ENCODE measurements at places on chromosomes 4 and X.

GRCh38 chrX:48728653-48729052, 32.1 kb downstream of the SUV39H1 start:
- no peak for DNase-seq

- no peak for DNase-seq
Measured at GRCh38 chrX:113522814-113523213, 682.2 kb upstream of the AMOT start.

- no peak for DNase-seq
Measured at GRCh38 chr4:81304871-81305270, 89.8 kb upstream of the PRKG2 start.

GRCh38 chrX:130987241-130987640, 70.9 kb upstream of the ARHGAP36 start:
- DNase-seq, result no peak

DNA sequence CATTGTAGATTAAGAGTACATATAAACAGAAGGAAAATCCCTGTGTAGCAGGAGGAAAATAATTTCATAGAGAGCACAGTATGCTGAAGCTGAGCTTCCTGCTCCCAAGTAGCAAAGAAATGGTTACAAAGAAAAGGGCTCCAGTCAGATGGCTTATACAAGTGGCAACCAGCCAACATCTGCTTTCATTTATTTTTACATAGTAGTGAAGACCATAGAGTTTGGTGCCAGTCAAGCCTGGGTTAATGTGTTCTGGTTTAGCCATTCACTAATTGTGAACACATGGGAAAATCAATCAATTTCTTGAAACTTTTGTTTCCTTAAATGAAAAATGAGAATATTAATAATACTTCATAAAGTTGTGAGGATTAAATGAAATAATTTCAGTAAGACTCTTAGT, 111.3 kb upstream of the ELOVL6 start:
- DNase-seq, result peak; percentile 74

DNA sequence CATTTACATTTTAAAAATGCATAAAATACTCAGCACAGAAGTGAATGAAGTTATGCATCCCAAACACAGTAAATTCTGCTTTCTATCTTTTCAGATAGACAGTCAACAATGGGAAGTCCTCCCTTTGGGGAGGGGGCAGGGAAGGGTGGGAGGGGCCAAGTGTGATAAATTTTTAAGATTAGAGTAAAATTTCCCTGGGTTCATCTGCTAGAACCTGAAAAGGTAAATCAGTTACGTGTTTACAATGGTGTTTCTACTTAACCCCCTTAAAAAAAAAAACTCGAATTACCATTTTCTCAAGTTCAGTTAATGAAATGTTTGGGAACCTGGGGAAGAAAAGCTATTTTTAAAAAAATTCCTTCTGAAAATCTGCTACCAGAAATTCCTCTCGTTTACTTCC, 9.1 kb downstream of the PITX2 start:
- peak; percentile 2 for DNase-seq

DNA sequence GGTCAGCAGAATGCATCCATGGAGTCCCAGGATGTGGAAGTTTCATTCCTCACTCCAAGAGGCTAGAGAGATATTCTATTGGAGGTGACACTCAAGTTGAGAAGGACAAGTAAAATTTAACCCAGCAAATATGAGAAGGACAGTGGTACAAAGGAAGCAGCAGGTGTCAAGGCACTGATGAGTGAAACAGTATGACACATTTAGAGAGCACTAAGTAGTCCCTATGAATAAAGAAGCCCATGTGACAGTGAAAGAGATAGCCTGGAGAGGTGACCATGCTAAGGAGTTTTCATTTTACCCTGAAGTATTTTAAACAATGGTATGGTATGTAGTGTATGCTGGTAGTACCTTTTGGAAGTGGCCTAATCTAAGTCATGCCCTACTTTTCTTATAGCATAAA, 9.2 kb downstream of the BMX start:
- DNase-seq, result no peak

DNA sequence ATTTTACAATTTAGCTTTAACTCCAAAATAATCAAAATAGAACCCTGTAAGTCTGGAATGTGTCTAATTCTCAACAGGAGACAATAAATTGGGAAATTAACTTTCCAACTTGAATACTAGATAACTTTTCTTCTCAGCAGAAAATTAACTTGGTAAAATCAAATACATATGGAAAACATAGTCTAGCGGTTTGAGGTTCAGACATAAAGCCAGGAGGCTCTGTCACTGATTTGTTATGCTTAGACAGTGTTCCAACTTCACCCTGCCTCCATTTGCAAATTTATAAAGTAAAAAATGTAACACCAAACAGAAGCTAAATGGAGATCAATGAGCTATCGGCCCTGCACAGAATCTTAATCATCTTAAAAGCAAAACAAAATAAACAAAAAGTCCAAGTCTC, 46.3 kb downstream of the TBCK start:
- DNase-seq, result peak; percentile 8

DNA sequence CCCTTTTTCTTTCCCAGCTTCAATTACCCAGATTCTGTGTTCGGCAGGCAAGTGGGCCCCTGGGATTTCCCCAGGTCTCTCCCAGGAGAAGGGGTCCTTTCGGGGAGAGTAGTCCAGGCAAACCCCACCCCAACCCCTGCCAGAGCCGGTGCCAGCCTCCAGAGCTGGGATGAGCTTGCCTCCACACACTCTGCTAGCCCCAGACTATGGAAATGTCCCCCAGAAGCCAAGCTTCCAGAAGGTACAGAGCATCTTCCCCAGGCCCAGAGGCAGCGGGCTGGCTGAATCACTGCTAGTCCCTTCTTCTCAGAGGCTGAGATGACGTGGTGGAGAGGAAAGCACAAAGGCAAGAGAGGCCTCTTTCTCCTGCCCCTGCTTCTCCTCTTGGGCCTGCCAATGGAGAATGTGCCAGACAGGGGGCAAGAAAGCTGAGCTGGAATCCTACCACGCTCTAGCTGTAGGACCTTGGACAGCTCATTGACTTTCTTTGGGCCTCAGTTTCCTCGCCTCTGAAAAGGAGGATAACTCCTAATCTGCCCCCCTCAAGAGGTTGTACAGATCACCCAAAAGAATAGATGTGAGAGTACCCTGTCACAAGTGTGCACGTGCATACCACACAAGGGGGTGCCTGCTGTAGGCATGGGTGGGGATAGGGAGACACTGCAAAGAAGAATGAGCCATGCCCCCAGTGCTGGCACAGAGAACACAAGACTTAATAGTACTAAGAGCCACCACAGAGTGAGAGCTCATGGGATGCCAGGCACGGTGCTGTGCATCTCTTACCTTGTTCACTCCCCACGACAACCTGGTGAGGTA, 2.1 kb downstream of the SASH3 start:
- DNase-seq, result no peak

DNA sequence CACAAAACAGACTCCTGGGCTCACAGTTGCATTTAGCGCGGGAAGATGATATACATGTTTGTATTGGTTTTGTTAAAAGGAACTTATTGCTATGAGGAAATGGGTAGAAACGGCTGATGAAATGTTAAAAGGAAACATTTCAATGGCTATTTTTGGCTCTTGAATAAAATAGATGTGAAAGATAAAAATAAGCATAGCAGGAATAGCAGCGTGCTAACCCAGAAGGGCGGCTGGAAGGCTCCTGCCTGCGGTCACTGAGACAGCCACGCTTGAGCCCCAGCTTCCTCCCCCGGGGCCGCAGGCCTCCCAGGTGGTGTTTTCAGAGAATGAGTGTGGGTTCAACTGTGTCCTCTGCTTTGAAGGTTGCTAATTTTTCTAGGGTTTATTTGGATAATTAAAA, 35.0 kb upstream of the CLCN4 start:
- no peak for DNase-seq

- no peak for DNase-seq
Measured at GRCh38 chr4:177287255-177287654, 22.4 kb upstream of the NEIL3 start.

- DNase-seq, result no peak
Measured at GRCh38 chrX:70527053-70527452, 82.4 kb downstream of the DLG3 start.

DNA sequence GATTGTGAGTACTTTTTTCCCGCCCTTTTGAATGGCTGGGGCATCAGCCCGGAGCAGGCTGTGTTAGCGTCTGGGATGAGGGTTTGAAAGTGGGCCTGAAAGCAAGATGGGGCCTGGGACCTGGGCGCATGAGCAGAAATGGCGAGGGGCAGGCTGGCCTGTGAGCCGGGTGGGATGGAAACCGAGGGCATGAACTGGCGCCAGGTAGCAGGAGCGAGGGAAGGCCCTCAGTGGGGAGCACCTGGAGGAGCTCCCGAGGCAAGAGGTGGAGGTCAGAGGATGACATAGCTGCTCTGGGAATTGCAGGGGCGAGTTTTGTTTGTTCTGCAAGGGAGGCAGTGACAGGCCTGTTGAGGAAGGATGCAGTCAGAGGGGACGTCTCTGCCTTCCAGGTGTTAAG, 68.6 kb downstream of the RGS12 start:
- DNase-seq, result no peak

DNA sequence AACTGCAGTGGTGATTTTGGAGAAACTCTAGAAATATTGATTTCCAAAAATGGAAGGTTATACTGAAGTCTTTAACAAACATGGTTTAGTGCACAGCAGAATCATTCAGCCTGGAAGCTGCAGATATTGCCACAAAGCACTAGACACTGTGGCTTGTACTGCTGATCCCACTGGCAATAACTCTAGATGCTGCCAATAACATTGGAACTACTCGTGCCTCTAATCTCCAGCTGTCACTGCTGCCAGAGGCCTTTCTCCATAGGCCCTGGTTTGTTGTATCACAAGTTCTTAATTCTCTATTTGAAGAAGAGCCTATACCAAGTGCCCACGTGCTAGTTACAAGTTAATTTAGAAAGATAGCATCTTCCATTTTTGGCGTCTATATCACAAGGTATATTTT, 19.3 kb downstream of the DMP1 start:
- DNase-seq, result no peak

DNA sequence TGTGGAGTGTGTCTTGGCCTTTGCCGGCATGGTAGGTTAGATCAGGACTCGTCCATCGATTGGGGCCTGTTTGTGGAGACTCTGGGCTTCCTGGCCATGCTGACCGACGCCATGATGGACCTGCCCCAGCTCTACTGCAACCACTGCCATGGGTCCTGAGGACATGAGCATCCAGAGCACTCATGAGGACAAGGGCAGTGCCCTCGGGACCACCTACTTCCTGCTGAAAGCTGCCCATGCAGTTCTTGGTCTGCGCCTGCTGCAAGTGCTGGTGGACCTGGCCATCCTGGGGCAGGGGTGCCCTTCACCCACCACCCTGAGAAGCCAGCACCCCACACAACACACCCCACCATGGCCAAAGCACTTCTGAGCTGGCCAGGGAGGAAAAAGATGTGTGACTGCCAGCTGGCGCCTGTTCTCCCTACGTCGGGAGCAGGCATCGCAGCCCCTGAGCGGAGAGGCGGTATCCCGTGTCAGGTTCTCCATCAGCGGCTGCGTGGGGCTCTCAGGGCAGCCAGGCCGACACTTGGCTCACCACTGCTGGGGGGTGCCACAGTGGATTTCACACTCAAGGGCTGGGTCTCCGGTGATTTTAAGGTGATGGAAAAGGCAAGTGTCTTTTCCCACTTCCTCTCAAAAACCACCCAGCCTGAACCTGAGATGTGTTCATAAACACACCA, 106.4 kb downstream of the SCD5 start:
- no peak for DNase-seq

DNA sequence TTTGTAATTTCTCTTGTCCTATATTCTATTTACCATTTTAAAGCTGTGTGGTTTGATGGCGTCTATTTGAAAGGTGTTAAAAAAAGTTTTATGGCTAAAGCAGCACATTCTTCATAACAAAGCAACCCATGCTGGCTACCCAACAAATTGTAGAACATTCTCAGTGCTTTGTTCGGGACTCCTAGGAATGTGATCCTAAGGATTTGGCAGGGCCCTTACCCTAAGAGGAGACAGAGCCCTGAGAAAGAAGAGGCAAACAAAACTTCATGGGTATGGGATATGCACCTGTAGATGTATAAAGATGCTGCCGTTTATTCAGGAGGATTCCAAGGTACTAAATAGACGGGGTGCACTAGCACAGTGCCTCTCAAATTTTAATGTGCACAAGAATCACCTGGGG, 370.8 kb upstream of the DIPK2B start:
- DNase-seq, result no peak

DNA sequence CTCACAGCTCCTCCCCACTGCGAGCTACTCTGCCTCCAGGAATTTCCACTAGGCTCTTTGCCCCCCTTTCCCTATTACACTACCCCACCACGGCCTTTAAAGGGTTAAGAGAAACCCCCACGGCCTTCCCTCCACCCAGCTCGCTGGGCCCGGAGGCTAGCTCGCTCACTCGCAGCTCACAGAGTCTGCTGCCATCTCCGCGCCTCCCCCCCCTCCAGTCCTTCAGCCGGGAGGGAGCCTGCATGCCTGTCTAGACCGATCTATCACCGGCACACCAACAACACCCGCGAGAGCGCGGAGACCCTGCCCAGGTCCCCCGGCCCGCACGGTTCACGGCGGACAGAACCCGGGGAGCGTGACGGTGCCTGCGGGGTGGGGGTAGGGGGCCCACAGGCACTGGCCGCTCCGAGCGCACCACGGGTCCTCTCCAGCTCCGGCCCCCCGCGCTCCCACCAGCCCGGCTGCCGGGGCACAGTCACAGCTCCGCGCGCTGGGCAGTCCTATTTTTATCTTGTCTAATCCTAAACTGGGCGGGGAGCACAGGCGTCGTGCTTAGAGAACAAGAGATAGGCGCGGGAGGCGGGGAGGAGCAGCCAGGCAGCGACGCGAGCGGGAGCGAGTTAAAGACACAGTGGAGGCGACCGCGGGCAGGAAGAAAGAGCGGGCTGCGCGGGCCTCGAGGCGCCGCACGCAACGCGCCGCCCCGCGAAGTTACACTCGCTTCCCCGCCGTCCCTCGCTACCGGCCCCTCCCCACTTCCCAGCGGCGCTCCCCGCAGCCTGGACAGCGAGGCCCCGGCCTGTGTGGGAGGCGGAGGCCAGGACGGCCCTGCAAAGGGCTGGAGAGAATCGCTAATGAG, 3.5 kb downstream of the BCOR start:
- no peak for DNase-seq

GRCh38 chrX:69189576-69190371, 24.5 kb upstream of the PJA1 start:
- DNase-seq, result peak; percentile 24

DNA sequence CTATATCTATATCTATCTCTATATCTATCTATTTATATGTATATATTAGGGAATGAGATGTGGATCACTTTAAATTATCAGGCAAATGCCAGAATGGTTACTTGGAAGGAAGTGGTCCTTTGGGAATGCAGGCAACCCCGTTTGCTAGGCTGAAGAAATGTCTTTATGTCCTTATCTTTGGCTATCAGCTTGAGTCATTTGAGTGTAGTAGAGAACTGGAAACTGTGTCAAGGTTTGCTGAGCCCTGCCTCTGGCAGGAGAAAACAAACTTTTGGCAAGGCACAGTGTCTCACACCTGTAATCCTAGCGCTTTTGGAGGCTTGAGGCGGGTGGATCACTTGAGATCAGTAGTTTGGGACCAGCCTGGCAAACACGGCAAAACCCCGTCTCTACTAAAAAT, 167.3 kb downstream of the ACTRT1 start:
- no peak for DNase-seq
